ENCODE measurements at places on chromosomes 12 and 14.

DNA sequence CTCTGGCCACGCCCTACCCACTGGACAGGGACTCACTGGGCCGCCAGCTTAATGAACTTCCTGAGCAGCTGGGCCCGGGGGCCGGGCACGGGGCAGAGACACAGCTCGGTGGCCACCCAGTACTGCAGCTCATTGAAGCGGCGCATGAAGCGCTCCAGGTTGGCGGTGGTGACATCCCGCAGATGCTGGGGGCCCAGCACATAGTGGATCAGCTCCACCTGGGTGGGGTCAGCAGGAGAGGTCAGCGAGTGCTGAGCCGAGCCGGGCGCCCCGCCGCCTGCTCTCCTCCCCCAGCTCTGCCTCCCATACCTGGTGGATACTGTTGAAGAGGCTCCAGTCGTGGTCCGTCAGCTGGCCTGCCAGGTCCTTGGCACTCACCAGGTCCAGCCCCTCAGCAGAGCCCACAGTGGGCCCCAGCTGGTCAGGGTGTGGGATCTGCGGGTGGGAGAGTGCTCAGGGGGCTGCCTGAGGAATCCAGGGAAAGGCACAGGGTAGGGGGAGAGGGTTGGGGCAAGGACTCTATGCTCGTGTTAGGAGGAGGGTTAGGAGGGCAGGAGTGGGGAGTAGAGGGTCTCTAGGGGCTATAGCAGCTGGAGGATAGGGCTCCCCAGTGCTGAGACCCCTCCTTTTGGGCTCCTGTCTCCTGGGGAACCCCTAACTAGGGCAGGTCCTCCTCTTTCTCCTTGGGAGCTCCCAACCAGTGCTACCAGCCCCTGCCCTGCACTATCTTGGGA is 15.5 kb upstream of the ENDOU start:
- no peak for DNase-seq

DNA sequence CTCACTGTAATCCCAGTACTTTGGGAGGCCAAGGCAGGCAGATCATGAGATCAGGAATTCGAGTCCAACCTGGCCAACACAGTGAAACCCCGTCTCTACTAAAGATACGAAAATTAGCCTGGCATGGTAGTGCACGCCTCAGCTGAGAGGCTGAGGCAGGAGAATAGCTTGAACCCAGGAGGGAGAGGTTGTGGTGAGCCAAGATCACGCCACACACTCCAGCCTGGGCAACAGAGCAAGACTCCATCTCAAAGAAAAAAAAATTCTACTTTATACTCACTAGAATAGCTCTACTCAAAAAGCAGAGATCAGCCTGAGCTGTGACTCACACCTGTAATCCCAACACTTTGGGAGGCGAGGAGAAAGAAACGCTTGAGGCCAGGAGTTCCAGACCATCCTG is 17.1 kb downstream of the NUMB start:
- no peak for DNase-seq

- DNase-seq, result no peak
Observed at GRCh38 chr12:105729926-105730325, 399.4 kb downstream of the C12orf75 start.

DNA sequence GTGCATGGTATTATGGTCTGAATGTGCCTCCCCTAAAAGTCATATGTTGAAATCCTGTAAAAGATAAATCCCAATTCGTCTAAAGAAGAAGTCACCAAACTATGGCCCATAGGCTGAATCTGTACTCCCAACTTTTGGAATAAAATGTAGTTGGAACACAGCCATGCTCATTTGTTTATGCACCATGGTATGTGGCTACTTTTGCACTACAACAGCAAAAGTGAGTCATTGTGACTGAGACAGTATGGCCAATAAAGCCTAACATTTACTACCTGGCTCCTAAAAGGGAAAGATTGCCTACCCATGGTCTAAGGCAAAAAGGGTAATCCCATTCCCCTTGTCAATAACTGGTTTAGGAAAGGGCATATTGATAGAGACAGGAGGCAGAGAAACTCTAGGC is 101.8 kb downstream of the LRIG3 start:
- no peak for DNase-seq

DNA sequence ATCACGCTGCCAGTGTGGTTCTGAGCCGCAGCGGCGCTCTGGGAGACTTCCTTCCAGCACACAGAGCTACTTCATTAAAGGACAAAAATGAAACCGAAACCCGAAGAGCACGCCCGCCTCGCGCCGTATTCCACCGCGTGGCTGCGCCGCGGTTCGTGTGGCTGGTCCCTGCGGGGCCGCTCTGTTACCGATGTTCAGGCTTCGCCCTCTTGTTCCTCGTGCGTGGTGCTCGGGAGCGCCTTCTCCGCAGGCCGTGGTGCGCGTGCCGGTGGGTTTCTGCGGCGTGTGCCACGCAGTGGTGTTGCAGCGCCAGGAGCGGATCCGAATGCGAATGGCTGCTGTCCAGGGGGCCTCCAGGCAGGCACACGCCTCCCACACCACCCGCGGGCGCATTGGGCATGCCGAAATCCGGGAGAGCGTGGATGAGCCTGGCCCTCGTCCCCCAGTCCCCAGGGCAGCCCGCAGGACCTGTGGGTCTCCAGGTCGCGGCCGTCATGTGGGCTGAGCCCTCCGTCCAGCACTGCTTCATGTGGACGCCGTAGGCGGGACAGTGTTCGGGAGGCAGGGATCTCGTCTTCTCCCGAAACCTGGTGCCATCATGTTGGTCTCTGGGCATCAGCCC is 91.2 kb downstream of the ADGRD1 start:
- no peak for DNase-seq

GRCh38 chr14:66752109-66752508 is 244.2 kb downstream of the GPHN start:
- no peak for DNase-seq

DNA sequence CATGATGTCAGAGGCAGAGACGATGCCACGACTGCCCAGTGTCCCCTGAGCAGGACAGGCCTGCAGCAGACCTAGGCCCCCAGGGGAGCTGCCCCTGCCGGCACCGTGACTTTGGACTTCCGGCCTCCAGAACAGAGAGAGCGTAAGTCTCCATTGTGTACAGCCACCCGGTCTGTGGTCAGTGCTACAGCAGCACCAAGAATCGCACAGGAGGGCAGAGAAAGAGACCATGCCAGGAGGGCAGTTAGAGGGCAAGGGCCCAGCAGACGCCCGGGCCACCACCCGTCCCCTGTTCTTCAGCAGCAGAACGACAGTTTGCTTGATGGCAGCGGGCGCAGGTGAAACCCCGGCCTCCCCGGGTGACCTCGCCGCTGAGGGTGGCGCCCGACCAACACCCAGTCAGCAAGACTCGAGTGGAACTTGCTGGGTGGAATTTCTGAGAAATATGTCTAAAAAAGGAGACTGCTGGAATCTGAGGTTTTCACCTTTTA is 19.7 kb downstream of the GALNT9 start:
- DNase-seq, result no peak

- DNase-seq, result no peak
Observed at GRCh38 chr14:104237651-104238423, 99.5 kb downstream of the KIF26A start.

GRCh38 chr12:27973487-27973890 is 956 bp upstream of the PTHLH start:
- DNase-seq, result no peak

DNA sequence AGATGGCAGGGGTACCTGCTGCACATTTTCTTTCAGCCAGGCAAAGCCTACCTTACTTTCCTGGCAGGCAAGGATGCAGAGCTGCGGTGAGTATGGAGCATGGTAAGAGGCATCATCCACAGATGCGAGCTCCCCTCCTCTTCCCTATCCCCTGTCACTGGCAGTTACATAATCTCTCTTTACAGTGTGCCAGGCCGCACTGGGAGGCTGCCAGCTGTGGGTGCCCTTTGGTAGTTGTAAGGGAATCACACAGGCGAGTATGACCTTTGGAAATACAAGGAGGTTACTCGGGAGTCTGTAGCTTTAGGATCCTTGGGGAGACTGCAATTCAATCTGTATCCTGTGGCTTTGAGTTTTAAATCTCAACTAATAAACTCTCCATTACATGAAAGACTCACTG is 132.5 kb downstream of the KTN1 start:
- DNase-seq, result no peak

- no peak for DNase-seq
Observed at GRCh38 chr12:95646781-95647190, 95.5 kb upstream of the USP44 start.

DNA sequence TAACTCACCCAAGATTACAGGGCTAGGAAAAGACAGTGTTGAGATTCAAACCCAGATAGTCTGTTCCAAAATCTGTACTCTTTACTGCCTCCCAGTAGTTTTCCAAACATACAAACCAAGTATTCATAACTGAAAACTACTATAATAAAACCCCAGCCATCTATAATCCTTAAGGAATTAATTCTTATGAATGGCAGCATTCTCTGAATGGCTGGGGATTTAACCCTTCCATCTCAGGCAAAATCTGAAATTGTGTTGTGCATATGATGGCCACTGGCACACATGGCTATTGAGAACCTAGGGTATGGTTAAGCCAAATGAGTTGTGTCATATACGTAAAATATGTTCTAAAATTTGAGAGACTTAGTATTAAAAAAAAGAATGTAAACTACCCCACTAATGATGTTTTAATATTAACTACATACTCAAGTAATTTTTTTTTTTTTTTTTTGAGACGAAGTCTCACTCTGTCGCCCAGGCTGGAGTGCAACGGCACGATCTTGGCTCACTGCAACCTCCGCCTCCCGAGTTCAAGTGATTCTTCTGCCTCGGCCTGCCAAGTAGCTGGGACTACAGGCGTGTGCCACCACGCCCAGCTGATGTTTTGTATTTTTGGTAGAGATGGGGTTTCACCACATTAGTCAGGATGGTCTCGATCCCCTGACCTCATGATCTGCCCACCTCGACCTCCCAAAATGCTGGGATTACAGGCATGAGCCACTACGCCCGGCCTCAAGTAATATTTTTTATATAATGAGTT is 16.7 kb downstream of the PPP1R13B start:
- no peak for DNase-seq

- DNase-seq, result no peak
Observed at GRCh38 chr12:101076921-101077320, 133.1 kb downstream of the SLC5A8 start.

DNA sequence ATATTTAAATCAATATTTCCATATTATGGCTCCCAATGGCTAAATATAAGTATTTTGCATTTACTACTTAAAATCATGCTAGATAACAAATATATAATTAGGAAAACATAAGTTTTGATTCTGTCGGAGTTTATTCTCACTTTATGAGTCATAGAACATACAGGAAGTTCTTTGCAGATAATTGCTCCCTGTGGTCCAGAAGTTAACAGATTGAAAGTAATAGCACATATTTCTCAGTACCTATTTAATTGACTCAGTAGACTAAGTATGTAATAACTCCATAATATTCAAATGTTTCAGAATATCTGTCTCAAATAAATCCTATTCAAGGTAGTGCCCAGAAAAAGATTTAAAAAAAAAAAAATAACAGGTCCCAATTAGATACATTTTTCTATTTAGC is 806.0 kb upstream of the ATXN7L3B start:
- no peak for DNase-seq

DNA sequence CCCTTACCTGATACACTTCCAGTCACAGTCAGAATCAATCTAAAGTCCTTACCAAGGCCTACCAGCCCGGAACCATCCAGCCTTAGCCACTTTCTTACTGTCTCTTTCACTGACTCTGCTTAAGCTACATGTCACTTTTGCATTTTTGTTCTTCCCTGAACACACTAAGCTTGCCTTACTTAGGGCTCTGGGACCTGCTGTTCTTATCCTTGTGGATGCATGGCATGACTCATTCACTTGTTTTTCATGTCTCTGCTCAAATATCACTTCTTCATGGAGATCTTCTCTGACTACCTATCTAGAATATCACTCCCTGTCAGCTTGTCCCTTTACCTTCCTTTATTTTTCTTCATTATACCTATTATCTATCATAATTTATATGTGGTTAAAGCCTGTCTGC is 65.6 kb upstream of the ZDHHC17 start:
- no peak for DNase-seq

- no peak for DNase-seq
Observed at GRCh38 chr14:65446159-65446558, 33.6 kb downstream of the FUT8 start.

- no peak for DNase-seq
Observed at GRCh38 chr14:69268763-69269162, 8.8 kb downstream of the GALNT16 start.

GRCh38 chr14:87892763-87893162 is 100.2 kb downstream of the GALC start:
- no peak for DNase-seq

GRCh38 chr14:21915826-21916225 is 242.2 kb upstream of the OR4E1 start:
- DNase-seq, result no peak

- no peak for DNase-seq
Observed at GRCh38 chr12:12505544-12506495, 56.8 kb downstream of the DUSP16 start.

DNA sequence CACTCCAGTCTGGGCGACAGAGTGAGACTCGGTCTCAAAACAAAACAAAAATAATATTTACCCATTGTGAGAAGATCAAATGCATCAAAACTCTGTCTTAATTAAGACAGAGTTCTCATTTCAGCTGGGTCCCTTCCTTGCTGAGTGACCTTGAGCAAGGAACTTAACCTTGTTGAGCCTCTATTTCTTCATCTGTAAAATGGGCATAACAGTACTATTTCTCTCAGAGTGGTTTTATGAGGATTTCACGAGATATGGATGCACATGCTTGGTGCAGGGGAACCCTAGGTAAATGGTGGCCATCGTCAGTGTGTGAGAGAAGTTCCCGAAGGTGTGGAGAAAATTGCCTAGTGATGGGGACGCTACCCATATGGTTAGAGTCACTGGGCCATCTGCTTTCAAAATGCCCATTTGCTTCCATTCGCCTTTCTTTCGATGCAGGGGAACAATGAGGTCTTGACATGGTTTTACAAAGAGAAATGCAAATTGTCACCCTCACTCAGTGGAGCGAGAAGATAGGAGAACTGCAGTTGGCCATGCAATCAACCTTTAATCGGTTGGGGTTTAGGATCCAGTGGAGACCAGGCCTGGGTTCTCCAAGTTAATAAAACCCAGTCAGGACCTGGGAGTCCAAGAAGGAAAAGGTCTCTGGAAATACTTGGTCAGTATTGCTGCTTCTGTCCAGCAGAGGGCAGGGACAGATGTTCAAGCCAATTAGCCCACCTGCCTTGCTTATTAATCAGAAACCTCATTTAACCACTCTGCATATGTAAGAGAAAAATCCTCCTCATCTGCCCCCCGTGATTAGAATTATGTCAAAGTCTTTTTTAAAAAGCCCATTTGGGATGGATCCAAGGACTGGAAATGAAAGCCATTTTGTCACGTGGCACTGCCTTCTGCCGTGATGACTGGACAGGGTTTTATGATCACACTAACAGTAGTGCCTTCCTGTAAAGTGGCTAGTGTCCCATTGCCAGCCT is 37.2 kb downstream of the CFAP251 start:
- no peak for DNase-seq

DNA sequence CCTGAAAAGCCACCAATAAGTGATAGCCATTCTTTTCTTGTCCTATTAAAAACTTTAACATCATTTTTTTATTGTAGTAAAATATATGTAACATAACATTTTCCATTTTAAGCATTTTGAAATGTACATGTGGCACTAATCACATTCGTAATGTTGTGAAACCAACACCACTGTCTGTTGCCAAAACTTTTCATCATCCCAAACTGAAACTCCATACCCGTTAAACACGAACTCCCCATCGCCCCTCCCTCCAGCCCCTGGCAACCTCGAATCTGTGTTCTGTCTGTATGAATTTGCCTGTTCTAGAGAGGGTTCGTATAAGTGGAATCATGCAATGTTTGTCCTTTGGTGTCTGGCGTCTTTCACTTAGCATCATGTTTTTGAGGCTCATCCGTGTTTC is 75.9 kb downstream of the CCDC92 start:
- DNase-seq, result no peak

- DNase-seq, result no peak
Observed at GRCh38 chr12:57133916-57134315, 5.6 kb downstream of the LRP1 start.

GRCh38 chr14:55126034-55126433 is 3.0 kb upstream of the LGALS3 start:
- DNase-seq, result no peak

All from activated naive CD4-positive, alpha-beta T cell treated with Interleukin-2 at 50 U/mL for 16 hours (primary cell).